ENCODE measurements at places on chromosomes 13 and 19.
A peak's percentile ranks its signal among the peaks of the same experiment; 100 is the strongest.

GRCh38 chr13:109384491-109385241 lies 401.7 kb downstream of the IRS2 start:
- DNase-seq: no peak

GRCh38 chr19:6185835-6186834 lies 50.7 kb downstream of the ACSBG2 start:
- DNase-seq: peak; percentile 58

DNA sequence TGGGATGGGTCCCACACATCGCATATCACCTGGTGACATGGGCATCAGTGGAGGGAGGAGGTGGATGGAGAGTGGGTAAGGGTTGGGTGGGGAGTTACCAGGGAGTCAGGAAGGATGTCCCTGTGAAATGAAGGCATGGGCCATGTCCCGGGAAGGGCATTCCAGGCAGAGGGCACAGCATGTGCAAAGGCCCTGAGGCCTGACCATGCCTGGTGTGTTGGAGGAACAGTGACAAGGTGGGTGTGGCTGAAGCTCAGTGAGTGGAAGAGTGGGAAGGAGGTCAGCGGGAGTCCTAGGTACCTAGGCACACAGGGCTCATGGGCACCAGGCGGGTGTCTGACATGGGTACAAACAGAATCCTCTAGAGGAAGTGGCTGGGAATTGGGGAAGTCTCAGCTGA lies 11.0 kb upstream of the COLGALT1 start:
- no peak for DNase-seq

DNA sequence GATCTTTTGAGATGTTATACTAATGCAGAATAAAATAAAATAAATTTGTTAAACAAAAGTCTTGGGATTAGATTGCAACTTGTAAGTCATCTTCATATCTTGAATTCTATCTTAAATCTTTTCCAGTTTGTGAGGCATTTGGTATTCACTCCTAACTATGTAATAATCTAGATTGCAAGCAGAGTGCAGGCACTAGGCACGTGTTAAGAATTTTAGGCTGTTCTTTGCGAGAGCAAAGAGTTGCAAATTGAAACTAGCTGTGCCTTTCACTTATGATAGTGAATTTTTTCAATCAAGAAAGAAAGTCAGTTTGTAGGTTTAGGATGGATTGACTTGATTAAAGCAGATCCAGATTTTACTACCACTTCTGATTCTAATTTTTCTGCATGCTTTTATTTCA lies 264.1 kb upstream of the SPRY2 start:
- DNase-seq: no peak

DNA sequence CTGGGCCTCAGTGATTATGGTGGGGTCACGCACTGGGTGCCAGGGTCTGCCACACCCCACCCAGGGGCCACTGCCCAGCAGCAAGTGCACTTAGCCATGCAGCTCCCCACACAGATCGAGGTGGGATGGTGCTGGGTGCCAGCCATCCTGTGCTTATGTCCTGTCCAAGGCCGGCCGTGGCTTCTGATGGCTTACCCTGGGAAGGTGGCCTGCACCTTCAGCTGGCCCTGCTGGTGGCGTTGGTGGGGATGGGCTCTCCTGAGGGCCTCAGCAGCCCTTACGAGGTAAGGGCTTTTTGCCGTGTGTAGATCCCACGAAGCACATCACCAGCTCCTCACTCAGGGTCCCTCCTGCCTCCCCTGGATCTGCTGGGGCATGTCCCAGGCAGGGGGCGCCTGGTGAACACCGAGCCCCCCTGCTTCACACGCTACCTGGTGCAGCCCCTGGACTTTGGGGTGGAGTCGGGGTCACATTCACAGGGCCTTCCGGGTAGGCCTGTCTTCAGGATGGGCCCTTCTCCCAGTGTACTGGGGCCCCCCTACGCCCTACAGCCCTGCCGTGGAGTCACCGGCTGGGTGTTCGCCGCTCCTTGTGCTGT lies 46.6 kb downstream of the CRTC1 start:
- no peak for DNase-seq
